ENCODE measurements at places on chromosomes 3 and 15.
A peak's percentile ranks its signal among the peaks of the same experiment; 100 is the strongest.

- DNase-seq: peak; percentile 71
Measured at GRCh38 chr3:111547631-111548030, 5.6 kb downstream of the CD96 start.

GRCh38 chr3:66017591-66017990 lies 21.1 kb downstream of the MAGI1 start:
- DNase-seq: no peak

- no peak for DNase-seq
Measured at GRCh38 chr3:73846951-73847350, 222.2 kb upstream of the PDZRN3 start.

GRCh38 chr3:52501046-52501445 lies 5.9 kb downstream of the STAB1 start:
- no peak for DNase-seq

GRCh38 chr3:8766148-8766547 lies 3.3 kb downstream of the OXTR start:
- DNase-seq: no peak

DNA sequence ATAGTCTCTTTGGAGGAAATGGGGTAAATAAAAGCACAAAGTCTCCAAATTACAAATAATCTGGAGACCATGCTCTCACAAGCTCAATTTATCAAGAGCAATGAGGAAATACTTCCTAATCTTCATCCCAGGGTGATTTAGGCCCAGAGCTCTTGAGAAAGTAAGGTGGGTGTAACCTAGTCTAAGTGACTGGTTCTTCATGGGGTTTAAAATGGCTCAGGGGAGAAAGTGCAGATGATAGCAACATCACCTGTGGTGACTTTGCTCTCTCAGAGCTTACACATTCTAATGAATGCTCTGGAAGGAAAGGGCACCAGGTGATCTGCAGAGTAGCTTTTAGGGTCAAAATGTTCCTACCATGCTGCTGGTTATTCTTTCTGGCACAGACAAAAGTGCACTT lies 118.4 kb upstream of the TP63 start:
- DNase-seq: no peak

- no peak for DNase-seq
Measured at GRCh38 chr3:180306691-180307090, 270.0 kb upstream of the PEX5L start.

- DNase-seq: no peak
Measured at GRCh38 chr15:47203993-47204392, 513.3 kb upstream of the SEMA6D start.

- no peak for DNase-seq
Measured at GRCh38 chr3:9902372-9903237, at the start of gene IL17RE. Gene IL17RE (plus strand): TSS chr3:9902848. CDS start chr3:9902933, 85 bp downstream.

GRCh38 chr15:71592203-71592602 lies 218.2 kb upstream of the NR2E3 start:
- no peak for DNase-seq

Data from activated CD4-positive, alpha-beta memory T cell treated with anti-CD3 and anti-CD28 coated beads for 36 hours (primary cell).